ENCODE measurements at places on chromosomes 2 and 18.

DNA sequence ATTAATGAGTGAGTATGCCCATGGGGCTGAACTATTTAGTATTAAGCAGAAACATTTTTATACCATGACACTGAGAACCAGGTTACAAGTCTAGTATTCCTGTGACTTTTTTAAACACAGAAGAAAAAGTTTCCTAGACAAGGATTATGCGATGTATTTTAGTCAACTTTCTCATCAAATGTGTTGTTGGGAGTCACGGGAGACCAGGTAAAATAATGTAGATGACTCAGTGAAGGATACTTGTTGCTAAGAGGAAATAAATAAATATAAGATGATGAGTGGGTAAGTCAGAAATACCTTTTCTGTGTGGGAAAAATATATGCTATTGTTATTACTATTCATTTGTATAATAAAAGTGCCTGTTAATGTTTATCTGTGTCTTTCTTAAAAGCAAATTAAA lies 23.4 kb downstream of the MBD5 start:
- H3K4me1 ChIP-seq: no peaks in the 10 kb centered on the region
- no peaks in the 10 kb centered on the region for H3K36me3 ChIP-seq
- H3K4me3 ChIP-seq: no peak overlapping the region
- no peaks in the 10 kb centered on the region for H3K27me3 ChIP-seq
- no peak overlapping the region for H3K27ac ChIP-seq

- no peak overlapping the region for H3K27ac ChIP-seq
- no peaks in the 10 kb centered on the region for H3K36me3 ChIP-seq
- no peak overlapping the region for H3K4me3 ChIP-seq
- no peaks in the 10 kb centered on the region for H3K27me3 ChIP-seq
- no peak for DNase-seq
These were observed 101.8 kb upstream of the ERBB4 start for GRCh38 chr2:212640428-212640827.

- DNase-seq: peak; percentile 9
- no peaks in the 10 kb centered on the region for H3K27me3 ChIP-seq
- no peak overlapping the region for H3K27ac ChIP-seq
These were observed 38.2 kb upstream of the MAL start for GRCh38 chr2:94987074-94988020.

- DNase-seq: no peak
- peak overlapping the region; percentile 73 for H3K4me3 ChIP-seq
- no peaks in the 10 kb centered on the region for H3K27me3 ChIP-seq
- H3K36me3 ChIP-seq: no peaks in the 10 kb centered on the region
- H3K4me1 ChIP-seq: no peaks in the 10 kb centered on the region
These were observed 131.9 kb downstream of the GLI2 start for GRCh38 chr2:120867290-120868241.

DNA sequence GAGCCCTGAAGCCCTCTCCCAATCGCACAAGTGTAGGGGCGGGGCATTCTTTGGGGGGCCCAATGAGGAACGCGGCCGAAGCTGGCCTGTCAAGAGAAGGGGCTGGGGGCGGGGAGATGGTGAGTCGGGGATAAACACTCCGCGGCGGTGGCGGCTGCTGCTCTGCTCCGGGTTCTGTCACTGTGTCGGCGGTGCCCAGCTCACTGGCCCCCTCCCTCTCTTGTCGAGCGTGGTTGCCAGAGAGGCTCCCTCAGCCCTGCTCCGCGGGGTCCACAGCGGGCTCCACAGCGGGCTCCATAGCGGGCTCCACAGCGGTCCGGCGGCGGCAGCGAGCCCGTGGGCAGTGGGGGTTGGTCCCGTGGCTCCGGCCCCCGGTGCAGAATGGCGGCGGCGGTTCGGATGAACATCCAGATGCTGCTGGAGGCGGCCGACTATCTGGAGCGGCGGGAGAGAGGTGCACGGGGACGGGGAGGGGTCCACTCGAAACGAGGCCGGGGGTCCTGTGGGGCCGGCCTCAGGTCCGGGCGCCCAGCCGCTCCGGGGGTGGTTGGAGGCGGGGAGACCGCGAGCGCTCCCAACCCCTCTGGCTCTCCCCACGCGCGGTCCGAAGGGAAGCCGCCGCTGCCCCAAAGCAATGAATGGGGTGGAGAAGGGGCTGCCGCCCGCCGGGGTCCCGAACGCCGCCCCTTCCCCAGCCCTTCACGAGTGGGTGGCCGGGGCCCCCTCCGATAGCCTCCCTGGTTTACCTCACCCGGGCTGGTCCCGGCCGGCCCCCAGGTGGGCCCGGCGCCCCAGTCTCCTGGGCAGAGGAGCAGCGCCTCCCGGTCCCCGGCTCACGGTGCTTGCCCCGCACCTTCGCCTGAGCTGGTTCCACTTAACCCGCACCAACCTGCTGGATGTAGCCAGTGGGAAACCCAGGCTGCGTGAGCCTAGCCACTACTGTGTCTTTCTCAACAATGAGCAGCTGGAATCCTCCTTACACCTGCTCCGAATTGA lies at the start of gene MXD1:
TSS of gene MXD1 (plus strand) at position 160 of the 996 bp plus-strand sequence. CDS start at position 382, 222 bp downstream.
- no peaks in the 10 kb centered on the region for H3K27me3 ChIP-seq
- no peaks in the 10 kb centered on the region for H3K36me3 ChIP-seq

DNA sequence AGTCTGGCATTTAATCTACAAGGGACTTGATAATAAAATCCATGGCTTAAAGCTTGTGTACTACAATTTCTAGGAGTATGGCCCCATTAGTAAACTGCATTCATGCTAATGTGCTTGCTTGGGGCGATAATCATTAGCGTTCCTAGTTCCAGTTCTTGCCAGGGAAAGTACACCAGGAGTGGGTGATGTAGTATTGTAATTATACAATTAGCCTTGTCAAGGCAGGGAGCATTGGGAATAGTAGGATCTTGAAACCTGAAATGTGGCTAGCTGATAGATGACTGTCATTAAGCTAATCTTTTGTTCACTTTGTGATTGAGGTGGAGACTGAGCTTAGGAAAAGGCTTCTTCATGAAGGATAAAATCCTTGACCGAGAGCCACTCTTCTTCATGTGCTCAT lies 989.2 kb downstream of the CPS1 start:
- no peak overlapping the region for H3K27ac ChIP-seq
- no peak overlapping the region for H3K4me3 ChIP-seq
- DNase-seq: no peak
- H3K27me3 ChIP-seq: no peaks in the 10 kb centered on the region
- no peaks in the 10 kb centered on the region for H3K4me1 ChIP-seq

DNA sequence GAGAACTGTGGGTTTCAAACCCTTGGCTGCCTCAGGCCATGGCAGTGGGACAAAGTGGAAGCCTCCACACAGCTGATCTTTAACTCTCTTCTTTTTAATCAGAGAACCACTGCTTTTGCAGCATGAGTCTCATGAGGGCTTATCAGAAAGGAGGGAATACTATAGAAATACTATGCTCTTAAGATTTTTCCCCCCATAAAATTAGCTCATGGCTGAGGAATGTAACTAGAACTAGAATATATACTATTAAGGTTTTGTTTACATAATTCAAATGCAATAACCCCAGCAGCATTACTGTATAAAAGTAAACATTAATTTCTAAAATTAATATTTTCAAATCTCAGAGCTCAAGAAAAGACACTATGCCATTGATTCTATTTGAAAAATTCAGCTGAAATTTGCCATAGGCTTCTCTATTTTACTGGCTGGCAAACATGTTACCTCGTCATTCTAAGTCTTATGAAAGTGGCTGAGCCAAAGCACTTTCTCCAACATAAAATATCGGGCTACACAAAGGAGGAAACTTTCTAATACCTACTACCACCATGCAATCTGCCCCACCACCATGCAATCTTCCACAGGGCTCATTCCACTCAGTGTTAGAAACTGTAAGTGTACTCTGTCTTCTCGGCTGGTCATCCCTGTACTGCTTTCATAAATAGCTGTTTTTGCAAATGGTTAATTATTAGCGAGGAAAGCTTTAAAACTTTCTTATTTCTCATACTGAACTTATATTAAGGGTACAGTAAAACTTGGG lies 42.5 kb downstream of the WDR35 start:
- no peaks in the 10 kb centered on the region for H3K36me3 ChIP-seq
- no peak for DNase-seq
- H3K27ac ChIP-seq: no peak overlapping the region
- no peaks in the 10 kb centered on the region for H3K27me3 ChIP-seq
- H3K4me3 ChIP-seq: no peak overlapping the region
- no peaks in the 10 kb centered on the region for H3K4me1 ChIP-seq

- no peaks in the 10 kb centered on the region for H3K27me3 ChIP-seq
- H3K4me3 ChIP-seq: no peak overlapping the region
- H3K27ac ChIP-seq: no peak overlapping the region
- H3K36me3 ChIP-seq: no peaks in the 10 kb centered on the region
These were observed 180.0 kb downstream of the NRXN1 start for GRCh38 chr2:50851886-50852285.

Data from breast epithelium (tissue), 4 donors.